Suprapubic skin (tissue), 4 donors: ENCODE measurements at places on chromosomes 6 and 20. TPM values are rescaled to one million over a fixed set of nuclear protein-coding genes. Genes with fewer than 3 reads are reported as not detected.

MATN4 gene
- 0.94 TPM for total RNA-seq

AHI1 gene
- total RNA-seq = 12.1 TPM

LY6G6D gene
- total RNA-seq = not detected

HSPA1A gene
- 386 TPM for total RNA-seq

DNMT3B gene
- total RNA-seq = 2.7 TPM

C20orf202 gene
- total RNA-seq = not detected

IRAK1BP1 gene
- total RNA-seq = 5.0 TPM

FOXP4 gene
- 8.9 TPM for total RNA-seq

TMEM217 gene
- total RNA-seq = 0.30 TPM

SRSF12 gene
- total RNA-seq = not detected

BTN1A1 gene
- not detected for total RNA-seq

ADGRG6 gene
- 147 TPM for total RNA-seq
